Activated CD4-positive, alpha-beta T cell treated with anti-CD3 and anti-CD28 coated beads, Interleukin-2, amount 50 U/mL, for 16 hours (primary cell): ENCODE measurements at places on chromosomes 5 and 9.
A peak's percentile ranks its signal among the peaks of the same experiment; 100 is the strongest.

GRCh38 chr9:111928359-111928720 is 31.7 kb downstream of the UGCG start:
- DNase-seq, result no peak

- DNase-seq, result no peak
Measured at GRCh38 chr9:18256568-18256967, 217.4 kb upstream of the ADAMTSL1 start.

GRCh38 chr5:36366883-36367282 is 65.2 kb upstream of the RANBP3L start:
- DNase-seq, result no peak

- DNase-seq, result peak; percentile 91
Measured at GRCh38 chr5:110751902-110752762, 13.3 kb downstream of the SLC25A46 start.

DNA sequence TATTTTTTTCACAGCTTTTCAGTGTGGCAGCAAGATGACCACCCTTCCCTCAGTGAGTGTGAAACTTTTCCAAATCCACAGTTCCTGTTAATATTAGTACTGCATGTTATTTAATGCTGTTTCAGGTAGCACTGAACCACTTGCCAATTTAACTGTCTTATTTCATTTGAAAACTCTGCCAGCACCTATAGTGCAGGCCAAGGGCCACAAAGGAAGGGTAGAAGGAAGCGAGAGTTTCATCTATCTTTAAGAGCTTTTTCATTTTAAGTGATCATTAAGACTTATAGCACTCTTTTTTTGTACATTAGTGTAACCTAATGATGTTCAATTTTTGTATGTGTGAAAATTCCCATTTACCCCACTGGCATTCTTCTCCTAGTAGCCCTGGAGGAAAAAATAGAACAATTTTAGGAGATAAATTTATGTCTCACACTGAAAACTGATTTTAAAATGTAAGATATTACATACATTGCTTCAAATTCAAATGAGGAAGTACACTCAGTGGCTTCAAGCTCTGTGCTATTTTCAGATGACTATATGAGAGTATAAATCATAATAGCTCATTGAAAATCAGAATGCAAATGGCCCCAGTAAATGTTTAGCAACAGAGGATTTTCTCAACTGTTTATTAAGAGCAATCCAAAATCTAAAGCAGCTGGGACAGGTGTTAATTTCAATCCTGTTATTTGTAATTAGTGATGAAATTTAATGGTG is 820.5 kb downstream of the PTPRD start:
- no peak for DNase-seq

DNA sequence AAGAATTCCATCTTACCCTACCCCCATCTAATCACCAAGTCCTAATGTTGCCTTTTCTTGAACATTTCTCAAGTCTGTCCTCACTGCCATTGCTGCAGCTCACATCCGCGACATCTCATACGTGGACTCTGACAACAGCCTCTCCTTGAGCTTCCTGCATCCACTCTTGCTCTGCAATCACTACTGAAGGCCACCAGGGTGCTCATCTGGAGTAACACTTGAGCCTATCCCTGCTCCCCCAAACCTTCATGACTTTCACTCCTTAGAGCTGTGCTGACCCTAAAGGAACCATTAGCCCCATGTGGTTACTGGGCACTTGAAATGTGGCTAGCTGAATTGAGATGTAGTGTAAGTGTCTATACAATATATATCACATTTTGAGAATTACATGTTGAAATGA is 46.4 kb upstream of the CTXN3 start:
- DNase-seq, result no peak

DNA sequence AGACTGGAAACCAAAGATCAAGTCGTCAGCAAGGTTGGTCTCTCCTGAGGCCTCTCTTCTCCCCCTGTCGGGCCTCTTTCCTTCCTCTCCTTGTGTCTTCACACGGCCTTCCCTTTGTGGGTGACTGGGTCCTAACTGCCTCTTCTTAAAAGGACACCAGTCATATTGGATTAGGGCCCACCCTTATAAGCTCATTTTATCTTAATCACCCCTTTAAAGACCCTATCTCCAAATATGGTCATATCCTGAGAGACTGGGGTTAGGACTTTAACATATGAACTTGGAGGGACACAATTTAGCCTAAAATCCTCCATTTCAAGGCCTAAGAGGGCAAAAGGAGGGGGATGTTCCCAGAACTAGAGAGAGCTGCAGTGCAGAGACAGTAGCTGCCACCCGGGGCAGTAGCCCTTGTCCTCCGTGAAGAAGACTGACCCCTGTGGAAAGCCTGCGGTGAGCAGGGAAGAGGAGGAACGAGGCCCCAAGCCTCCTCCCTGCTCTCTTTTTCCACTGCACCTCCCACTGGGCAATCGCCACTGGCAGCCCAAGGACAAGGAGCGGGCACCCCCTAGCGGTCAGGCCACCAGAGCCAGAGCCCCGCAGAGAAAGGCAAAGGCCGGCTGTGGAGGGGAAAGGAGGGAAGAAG is 34.9 kb downstream of the CFAP90 start:
- peak; percentile 67 for DNase-seq

DNA sequence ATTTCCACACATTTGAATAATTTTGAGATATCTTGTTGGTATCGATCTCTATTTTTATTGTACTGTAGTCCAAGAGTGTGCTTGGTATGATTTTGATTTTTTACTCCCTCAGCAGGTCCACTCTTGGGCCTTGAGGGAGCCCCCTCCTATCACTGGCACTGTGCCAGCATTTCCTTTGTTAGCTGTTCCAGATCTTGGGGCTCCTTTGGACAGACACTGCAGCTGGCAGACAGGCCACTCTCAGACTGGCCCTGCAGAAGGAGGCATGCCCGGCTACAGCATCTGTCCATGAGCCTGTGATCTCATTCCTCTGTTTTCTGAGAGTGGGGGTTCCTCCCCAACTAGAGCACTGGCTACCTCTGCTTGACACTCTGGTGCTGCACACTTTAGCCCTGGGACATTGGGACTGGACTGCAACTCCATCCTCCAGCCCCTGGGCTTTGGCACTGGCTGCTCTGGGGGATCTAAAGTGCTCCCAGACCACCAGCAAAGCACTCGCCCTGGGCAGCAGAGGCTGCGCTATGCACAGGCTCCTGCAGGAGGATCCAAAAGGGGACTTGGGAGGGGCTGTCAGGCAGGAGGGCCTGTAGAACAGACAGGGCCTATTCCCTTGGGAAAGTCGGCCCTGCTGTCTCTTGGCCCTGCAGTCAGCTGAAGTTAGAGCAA is 271.3 kb upstream of the DMAC1 start:
- DNase-seq, result no peak

DNA sequence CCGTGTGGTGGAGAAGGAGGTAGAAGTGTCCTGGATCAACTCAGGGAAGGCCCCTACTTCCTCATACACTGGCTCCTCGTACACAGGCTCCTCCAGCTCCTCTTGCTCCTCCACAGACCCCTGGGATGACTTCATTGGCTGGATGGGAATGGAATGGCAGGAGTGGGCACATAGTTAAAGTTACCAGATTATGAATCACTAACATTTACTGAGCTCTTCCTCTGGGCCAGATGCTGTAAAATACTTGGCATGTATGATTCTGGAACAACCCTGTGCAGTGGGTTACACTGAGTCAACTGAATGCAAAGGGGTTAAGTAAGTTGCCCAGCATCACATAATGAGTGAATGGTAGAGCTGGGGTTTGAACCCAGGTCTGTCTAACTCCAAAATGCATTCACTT is 3.1 kb upstream of the FCHSD1 start:
- no peak for DNase-seq

DNA sequence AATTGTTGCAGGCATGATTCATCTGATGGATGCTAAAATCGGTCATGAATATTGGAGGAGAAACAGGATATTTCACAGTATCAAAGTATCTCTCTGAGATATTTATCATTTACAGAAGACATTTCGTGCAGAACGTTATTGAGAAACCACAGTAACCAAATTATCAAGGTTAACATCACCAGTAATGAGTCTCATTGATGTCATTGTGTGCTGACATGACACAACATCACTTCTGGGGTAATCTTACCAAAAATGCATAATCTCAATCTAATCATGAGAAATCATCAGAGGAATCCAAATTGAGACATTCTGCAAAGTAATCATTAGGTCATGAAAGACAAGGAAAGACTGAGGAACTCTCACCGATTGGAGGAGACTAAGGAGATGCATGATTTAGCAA is 42.7 kb downstream of the C5orf22 start:
- DNase-seq, result peak; percentile 3

DNA sequence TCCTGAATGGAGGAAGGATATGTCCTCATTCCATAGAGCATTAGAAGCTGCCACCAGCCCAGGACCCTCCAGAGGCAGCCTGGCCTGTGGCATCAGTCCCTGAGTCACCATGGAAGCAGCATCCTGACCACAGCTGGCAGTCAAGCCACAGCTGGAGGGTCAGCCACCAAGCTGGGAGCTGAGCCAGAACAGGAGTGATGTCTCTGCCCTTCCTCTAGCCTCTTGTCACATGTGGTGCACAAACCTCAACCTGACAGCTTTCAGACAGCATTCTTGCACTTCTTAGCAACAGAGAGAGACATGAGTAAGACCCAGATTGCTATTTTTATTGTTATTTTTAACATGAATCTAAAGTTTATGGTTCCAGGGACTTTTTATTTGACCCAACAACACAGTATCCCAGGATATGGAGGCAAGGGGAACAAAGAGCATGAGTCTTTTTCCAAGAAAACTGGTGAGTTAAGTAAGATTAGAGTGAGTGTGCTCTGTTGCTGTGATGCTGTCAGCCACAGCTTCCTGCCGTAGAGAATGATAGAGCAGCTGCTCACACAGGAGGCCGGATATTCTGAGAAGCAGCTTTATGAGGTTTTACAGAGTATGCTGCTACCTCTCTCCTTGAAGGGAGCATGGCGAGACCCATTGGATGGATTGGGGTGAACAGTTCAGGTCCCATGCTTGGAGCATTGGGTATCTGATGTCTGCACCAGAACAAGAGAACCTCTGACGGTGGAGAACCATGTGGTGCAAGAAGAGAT is 13.0 kb upstream of the CYFIP2 start:
- DNase-seq, result peak; percentile 91

DNA sequence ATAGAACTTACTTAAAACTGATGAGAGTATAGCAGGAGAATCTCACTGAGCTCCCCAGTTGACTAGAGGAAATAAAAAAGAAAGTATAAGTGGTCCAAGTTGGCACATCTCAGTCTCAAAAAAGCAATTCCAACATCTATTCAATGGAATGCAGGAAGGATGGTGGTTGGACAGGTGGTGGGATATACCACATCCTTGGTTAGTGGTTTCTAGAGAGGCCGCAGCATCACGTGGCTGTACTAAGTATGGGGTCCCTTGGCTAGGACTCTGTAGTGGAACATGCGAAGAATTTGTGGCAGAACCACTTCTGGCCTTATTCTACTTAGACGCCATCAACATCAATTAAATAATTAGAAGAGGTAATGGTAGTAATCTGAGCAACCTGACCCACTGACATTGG is 232.4 kb downstream of the SAXO1 start:
- DNase-seq, result no peak

GRCh38 chr9:106886111-106887046 is 23.4 kb downstream of the ZNF462 start:
- no peak for DNase-seq

DNA sequence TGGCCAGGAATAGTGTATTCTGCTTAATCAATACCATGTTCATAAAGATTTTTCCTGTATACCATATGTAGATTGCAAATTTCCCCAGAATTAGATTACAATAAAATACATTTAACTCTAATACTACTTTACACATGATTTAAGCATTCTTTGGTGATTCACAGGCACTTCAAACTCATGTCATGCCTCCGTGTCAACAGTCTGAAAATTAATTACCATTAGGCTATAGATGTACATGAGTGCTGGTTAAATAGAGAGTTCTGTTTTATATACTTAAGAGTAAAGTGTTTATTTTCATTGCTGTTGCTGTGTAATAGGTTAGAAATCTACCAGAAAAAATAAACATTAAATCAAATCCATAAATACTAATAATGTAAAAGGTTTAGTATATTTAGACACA is 159.8 kb downstream of the ZSWIM6 start:
- DNase-seq, result no peak

DNA sequence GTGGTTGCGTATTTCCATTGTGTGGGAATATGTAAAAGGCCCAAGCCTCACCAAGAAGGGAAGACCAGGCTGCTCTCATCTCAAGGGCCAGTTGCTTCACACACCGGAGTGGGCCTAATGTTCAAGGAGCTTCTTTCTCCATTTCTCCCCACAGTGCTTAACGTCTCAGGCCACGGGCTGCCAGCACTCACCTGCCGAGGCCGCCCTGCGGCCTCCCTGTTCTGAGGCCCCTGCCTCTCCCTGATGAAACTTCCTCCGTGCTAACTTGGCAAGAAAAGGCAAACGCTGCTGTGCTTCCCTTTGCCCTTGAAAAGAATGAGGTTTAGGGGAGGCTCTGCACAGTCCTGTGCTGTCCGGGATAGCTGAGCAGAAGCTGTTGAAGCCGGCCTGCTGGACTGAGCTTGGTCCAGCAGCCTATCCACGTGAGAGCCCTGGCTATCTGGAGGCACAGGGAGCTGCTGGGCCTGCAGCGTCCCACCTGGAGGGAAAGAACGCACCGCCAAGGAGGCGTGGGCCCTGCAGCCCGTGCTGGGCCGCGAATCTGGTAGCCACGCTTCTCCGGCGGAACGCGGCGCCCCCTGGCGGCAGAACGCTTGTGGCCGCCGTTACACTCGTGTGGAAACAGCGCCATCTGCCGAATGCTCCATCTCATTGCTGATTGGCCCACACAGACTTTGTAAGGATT is 73.5 kb upstream of the PRSS3 start:
- DNase-seq, result peak; percentile 85

DNA sequence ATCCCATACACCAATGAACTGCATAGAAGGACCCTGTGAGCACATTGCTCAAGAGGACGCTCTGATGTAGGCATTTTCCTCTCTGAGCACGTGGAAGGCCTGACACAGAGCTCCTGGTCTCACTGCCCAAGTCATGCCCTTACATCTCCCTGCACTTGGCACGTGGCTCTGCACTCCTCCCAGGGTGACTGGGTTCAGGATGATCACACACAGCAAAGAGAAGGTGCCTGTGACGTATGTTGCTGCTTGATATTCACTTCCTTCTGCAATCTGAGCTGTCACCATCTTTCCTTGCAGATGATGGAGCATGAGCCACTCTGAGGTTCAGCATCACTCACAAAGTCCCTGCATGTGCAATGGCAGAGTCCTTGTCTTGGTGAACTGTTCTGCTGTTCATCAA is 125.2 kb downstream of the FSTL4 start:
- no peak for DNase-seq

- no peak for DNase-seq
Measured at GRCh38 chr5:58181578-58182286, 278.2 kb downstream of the PLK2 start.

DNA sequence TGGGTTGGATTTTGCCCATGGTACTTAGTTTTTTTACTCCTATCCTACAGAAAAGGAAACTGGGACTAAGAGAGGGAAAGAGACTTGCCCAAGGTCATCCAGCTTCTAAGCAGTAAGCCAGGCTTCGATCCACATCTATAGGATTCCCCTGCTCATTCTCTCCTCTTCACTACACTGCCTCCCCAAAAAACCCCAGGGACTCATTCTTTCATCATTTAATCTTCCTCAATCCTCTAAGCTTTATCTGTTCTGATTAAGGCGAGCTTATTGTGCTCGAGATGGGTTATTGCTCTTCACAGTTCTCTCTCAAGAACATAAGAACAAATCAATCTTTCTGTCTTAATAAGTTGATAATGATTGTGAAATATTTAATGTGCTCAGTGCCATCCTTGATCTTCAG is 511.1 kb upstream of the BRINP1 start:
- no peak for DNase-seq
